ENCODE measurements at places on chromosomes 5 and 9.

DNA sequence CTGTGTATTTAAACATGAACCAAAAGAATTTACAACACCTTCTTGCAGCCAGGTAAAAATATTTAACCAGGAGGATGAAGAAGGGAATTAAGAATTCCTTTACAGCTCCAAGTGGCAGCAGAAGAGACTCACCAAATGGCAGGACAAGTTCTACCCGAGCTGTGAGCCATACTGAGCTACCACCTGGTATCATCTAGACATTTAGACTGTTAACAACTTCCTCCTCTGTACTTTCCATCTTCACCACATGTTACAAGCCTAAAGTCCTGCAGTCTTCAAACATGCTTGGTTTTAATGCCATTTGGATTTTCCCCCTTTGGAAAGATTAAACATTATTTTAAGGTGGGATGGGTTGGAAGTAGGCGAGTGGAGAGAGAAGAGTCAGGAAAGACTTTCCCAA lies 190.2 kb downstream of the TRPM6 start:
- no peak for DNase-seq

DNA sequence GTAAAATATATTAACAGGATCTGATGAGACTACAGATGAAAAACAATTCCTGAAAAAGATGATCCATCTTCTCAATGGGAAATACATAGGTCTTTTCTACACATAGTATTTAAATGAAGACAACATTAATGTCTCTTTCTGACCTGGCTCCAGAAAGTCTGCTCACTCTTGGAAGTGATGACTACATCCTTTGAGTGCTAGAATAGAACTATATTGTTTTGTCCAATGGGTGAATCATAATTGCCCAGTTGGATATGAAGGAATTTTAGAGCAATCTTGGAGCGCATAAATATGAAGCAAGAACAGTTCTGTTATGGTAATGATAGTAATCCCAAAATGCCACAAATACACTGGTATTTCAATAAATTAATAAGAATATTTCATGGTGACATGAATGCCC lies 322.1 kb downstream of the DEPDC1B start:
- no peak for DNase-seq

- DNase-seq = peak; percentile 71
Observed at GRCh38 chr9:126327006-126327713, 531 bp downstream of the MVB12B start.

GRCh38 chr9:7970681-7971330 lies 171.2 kb upstream of the DMAC1 start:
- no peak for DNase-seq

DNA sequence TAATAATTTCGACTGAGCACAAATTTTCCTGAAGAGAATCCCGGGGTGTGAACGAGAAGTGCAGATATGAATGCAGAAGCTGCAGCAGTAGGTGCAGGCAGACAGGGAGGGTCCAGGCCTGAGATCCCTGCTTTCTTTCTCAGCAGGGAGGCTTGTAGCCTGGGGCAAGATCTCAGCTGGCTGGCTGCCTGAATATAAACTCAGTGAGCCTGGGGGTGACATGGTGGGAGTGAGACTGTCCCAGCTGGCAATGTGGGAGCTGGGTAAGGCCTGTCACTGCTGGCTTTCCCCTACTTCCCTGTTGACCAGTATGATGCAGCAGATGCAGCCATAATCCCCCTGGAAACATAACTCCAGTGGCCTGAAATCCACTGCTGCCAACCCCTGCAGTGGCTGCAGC lies 325.2 kb downstream of the CETN3 start:
- no peak for DNase-seq

DNA sequence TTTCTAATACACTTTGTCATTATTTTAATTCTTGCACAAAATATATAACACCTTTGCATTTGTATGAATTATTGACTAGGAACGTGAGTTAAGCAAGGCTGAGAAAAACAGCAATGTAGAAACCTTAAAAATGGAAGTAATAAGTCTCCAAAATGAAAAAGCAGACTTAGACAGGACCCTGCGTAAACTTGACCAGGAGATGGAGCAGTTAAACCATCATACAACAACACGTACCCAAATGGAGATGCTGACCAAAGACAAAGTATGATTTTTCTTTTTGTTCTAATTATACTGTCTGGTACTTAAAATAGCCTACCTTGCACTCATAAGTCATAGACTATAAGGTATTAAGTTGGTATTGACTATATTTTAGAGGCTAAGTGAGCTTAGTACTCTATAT lies 34.4 kb downstream of the RAD50 start:
- no peak for DNase-seq

DNA sequence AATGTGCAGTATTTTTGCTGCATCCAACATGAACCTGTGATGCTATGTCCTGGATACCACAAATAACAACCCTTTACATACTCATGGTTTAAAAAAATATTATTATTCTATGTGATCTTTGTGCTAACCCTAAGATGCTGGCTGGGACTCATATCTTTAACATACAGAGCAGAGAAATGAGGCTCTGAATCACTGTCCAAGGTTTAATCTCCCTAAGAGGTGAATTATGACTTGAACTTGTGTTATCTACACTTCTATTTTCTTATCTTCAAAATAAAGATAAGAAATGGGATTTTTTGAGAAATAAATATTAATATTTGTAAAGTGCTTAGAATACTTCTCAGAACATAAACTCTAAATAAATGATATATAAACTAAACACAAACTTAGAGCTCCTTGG lies 68.8 kb upstream of the GRIA1 start:
- DNase-seq = no peak

GRCh38 chr5:56735849-56736641 lies 79.3 kb upstream of the MAP3K1 start:
- no peak for DNase-seq

DNA sequence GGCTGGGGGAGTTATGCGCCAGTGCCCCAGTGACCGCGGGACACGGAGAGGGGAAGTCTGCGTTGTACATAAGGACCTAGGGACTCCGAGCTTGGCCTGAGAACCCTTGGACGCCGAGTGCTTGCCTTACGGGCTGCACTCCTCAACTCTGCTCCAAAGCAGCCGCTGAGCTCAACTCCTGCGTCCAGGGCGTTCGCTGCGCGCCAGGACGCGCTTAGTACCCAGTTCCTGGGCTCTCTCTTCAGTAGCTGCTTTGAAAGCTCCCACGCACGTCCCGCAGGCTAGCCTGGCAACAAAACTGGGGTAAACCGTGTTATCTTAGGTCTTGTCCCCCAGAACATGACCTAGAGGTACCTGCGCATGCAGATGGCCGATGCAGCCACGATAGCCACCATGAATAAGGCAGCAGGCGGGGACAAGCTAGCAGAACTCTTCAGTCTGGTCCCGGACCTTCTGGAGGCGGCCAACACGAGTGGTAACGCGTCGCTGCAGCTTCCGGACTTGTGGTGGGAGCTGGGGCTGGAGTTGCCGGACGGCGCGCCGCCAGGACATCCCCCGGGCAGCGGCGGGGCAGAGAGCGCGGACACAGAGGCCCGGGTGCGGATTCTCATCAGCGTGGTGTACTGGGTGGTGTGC lies at the start of gene RXFP3:
RXFP3 (plus strand) TSS at position 6 of the 636 bp plus-strand sequence; CDS start at position 361, 355 bp downstream.
- no peak for DNase-seq

DNA sequence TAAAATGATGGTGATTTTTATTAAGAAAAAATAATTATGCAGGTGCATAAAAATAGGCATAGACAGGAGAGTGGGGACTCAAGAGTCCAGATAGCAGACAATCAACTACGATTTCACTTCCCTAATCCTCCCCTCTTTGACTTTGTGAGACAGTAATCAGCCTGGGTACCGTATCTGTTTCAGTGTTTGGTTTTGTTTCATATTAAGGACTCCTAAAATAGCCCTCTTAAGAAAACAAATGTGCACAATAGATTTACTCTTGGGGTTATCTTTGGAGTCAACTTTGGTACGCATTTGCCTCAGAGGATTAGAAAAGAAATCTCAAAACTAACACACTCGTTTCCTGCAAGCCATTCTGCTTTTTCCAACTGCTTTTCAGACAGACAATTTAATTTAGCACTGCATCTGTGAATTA lies 96.3 kb downstream of the ZNF608 start:
- DNase-seq = no peak

DNA sequence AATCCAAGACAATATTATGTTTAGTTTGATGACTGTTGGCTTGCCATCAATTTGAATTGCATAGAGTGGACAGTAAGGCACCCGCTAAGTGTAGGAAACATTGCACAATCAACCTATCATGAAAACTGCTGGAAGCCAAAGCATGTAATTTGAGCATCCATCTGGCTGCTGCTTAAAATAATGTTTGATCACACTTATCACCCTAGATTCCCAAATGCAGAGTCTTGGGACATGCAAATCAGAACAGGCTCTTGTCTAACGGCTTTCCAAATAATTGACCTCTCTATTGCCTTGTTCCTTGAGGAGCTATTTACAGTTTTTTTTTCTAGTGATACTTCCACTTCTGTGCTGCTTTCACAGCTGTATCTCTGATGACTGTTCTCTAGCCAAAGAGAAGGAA lies 342.1 kb downstream of the PRR16 start:
- DNase-seq = no peak

- DNase-seq = no peak
Observed at GRCh38 chr5:3896098-3896497, 300.5 kb downstream of the IRX1 start.

DNA sequence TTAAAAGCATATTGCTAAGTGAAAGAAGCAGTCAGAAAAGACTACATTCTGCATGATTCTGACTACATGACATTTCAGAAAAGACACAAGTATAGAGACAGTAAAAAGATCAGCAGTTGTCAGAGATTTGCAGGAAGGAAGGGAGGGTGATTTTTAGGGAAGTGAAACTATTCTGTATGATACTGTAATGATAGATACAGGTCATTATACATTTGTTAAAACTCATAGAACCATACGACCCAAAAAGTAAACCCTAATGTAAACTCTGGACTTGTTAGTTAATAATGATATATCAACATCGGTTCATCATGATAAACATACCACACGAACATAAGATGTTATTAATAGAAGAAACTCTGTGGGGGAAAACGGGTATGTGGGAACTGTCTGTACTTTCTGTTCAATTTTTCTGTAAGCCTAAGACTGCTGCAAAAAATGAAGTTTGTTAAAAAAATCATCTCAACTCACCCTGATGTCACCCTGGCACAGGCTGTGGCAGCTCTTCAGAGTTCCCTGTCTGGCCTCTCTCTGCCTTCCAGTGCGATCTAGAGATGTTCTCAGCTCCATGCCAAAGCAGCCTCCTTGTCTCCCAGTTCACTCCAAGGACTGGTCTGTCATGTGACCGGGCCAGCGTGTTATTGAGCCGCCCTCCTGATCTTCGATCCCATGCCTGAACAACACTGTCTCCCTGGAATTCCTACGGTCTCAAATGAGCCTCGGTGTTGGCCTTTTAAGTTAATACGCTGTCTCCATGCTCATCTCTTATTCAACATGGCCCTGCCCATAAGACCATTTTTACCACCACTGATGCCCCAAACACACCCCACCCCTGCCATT lies 35.4 kb downstream of the PRLR start:
- no peak for DNase-seq

GRCh38 chr5:93092349-93093105 lies 488.5 kb downstream of the NR2F1-AS1 start:
- DNase-seq = no peak

- DNase-seq = no peak
Observed at GRCh38 chr5:133458435-133458834, 153.9 kb downstream of the FSTL4 start.

DNA sequence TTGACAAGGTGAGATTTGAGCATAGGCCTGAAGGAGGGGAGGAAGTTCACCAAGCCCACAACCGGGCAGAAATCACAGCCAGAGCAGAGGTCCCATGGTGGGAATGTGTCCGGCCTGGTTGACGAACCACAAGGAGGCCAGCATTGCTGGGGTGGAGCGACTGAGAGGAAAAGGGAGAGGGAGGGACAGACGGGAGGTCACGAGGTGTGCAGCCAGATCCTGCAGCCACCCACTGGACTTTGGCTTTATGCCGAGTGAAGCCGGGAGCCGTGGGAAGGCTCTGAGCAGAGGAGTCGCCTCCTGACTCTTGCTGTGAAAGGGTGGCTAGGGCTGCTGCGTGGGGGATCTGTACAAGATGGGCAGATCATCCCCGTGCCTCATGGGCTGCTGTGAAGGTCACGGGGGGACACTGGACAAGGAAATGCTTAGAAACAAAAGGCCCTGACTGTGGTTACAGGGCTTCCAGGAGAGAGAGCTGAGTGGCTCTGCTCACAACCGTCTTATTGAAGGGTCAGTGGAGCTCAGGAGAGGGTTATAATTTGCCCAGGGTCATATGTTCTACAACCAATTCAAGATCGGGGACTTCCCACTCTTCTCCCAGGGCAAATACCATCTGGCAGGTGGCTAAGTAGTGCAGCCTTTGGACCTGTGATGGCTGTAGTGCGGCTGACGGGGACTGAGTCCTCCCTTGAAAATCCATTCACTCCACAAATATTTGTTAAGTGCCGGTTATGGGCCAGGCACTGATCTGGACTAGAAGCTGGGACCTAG lies 15.6 kb upstream of the CD74 start:
- no peak for DNase-seq

DNA sequence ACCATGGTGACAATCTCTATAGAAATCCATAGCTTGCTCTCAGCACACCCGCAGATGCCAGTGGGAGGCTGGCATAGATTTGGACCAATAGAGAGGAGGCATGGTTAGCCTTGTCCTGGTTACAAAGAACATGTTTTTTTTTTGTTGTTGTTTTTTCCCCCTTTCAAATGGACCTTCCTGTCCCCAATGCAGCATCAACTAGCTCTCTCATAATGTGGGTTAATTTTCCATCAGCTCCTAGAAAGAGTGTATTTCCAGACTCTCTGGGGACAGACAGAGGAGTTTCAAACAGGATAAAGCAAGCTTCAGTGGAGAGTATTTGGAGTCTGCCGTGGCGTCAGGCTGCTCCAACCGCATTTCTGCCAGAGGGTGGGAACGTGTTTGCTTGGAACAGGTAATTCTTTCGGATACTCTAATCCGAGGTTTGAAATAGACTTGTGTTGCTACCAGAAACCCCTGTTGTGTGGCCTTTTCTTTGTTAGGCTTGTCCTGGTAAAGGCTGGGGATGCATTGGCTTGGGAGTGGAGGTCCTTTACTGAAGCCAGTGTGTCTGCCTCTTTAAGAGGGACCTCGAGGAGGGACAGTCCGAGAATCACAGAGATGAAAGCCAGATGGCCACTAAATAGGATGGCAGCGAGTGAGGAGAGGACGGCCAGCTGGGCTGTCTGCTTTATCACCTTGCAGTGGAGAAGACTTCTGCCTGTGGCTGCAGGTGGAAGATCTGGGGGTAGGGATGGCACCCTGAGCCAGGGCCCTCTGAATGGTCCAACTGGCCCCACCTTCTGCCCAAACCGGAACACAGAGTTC lies 130.5 kb upstream of the CPEB4 start:
- no peak for DNase-seq

GRCh38 chr9:136726631-136727191 lies 14.3 kb downstream of the DIPK1B start:
- DNase-seq = peak; percentile 62

DNA sequence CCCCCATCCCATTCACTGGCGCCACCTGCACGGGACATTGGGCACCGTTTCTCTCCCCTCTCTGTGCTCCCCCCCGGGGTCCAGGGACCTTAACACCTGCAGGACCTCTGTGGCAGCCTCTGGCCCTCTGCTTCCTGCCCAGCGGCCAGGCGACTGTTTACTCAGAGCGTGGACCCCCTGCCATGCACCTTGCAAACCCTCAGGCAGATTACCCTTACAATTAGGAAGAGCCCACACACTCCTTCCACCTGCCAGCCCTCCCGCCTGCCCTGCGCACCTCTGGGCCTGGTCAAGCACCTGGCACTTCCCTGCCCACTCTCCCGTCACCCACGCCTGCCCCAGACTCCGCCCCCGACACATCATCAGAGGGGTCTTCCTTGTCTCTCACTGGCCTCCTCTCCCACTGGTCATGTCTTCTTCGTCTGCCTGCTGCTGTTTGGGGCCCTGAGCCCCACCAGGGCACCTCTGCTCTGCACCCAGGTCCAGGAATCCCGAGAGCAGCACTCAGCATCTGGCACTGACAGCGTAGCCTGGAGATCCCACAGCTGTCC lies 281.3 kb upstream of the IRX4 start:
- no peak for DNase-seq
